Upper lobe of right lung (tissue), 1 donor: ENCODE measurements at places on chromosomes 4 and X. TPM values are rescaled to one million over a fixed set of nuclear protein-coding genes. Genes with fewer than 3 reads are reported as not detected.

- H3K4me3 ChIP-seq: no peak overlapping the region
- H3K27ac ChIP-seq: no peak overlapping the region
- DNase-seq: no peak
- H3K4me1 ChIP-seq: no peaks in the 10 kb centered on the region
- H3K27me3 ChIP-seq: no peaks in the 10 kb centered on the region
Observed at GRCh38 chr4:120672558-120673147, 249.9 kb downstream of the PRDM5 start.

GRCh38 chr4:37455301-37456131 lies 211.0 kb downstream of the NWD2 start:
- peak overlapping the region; percentile 25 for H3K4me3 ChIP-seq
- peak; percentile 77 for DNase-seq
- H3K36me3 ChIP-seq: no peaks in the 10 kb centered on the region
- H3K27ac ChIP-seq: no peak overlapping the region
- H3K27me3 ChIP-seq: peaks cover 17% of the 10 kb centered on the region
- H3K4me1 ChIP-seq: no peaks in the 10 kb centered on the region

- peaks cover 29% of the 10 kb centered on the region for H3K36me3 ChIP-seq
- no peaks in the 10 kb centered on the region for H3K4me1 ChIP-seq
- no peak for DNase-seq
- H3K27ac ChIP-seq: no peak overlapping the region
- no peak overlapping the region for H3K4me3 ChIP-seq
Observed at GRCh38 chrX:154779261-154779660, 16.6 kb downstream of the DKC1 start.

REELD1 gene
- total RNA-seq: 0.29 TPM

RASSF6 gene
- 3.1 TPM for total RNA-seq
